CD4-positive, alpha-beta T cell treated with Interleukin-15 for 4 hours (primary cell): ENCODE measurements at places on chromosomes 5 and 9.

DNA sequence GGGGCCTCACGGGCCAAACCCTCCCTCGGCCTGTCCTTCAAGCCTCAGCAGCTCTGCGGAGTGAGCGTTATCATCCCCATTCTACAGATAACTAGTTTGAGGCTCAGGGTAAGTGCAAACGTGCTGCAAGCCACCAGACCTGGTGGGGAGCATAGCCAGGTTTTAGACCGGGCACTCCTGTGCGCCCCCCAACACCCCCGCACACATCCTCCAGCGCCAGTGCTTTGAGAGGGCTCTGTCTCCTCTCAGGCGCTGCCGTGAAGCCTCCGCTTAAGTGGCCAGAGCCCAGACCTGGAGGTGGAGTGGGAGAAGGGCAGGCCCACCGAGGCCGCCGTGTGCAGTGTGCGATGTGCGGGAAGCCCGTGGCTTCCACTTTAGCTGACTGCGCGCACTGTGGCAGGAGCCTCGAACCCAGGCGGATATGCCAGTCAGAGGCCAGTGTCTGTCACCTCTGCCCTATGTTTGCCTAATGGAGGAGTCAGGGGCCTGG lies 1.6 kb upstream of the MGAT1 start:
- DNase-seq, result peak; percentile 25

DNA sequence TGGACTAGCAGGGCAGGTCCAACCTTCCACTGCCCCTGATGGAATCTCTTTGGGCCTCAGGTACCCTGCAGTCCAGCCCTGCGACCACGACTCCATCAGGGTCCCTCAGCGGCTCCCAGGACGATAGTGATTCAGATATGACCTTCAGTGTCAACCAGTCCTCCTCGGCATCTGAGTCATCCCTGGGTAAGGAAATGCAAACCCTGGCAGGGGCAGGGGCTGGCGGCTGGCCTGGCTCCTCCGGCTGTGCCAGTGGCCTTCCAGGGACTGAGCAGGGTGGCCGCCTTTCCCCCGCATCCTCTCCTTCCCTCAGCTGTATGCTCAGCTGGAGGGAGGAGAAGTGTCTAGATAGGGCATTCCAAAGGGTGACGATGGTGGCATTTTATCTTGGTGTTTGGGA lies 45.0 kb downstream of the NEURL1B start:
- DNase-seq, result no peak

DNA sequence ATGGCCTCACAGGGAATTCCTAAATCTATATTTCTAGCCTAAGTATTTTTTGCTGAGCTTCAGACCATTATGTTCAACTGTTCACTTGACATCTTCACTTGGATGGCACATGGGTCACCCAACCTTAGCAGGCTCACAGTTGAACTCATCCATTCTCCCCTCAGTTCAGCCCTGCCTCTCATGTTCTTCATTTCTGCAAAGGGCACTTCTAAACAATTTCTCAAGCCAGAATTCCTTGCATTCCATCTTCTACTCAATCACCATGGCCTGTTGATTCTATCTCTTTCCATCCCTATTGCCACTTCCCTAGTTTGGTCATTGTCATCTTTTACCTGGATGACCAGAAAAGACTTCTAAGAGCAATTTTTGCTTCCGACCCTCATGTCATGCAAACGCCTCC lies 7.3 kb upstream of the RGS3 start:
- no peak for DNase-seq

DNA sequence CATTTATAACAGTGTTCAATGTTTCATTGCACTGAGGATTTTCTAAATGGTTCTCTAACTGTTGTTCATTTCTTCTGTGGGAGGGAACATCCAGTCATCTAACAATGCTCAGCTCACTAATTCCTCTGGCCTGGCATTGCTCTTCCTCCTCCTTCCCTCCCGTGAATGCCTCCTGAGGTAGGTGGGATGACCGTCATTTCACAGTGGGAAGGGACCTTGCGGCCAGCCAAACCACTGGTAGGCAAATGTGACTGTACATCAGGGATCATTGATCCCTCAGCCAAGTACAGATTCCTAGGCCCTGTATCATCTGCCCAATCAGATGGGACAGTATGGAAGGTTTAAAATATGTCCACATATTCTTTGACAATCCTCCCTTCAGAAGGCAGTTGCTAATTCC lies 23.7 kb upstream of the VDAC1 start:
- DNase-seq, result no peak

DNA sequence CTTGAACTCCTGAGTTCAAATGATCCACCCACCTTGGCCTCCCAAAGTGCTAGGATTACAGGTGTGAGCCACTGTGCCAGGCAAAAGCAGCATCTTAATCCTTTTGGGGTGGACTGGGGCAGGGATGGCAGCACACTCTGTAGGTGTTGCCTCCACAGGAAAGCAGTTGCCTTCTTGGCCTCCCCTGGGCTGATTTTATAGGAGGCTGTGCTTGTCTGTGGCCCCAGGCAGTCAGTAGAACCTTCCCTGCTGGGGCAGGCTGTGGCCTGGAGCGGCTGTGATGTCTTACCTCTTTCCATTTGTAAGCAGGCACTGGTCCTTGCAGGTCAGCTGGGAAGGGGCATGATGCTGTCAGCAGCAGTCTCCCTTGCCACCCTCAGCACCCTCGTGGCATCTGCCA lies 49.8 kb downstream of the PRRC2B start:
- no peak for DNase-seq

DNA sequence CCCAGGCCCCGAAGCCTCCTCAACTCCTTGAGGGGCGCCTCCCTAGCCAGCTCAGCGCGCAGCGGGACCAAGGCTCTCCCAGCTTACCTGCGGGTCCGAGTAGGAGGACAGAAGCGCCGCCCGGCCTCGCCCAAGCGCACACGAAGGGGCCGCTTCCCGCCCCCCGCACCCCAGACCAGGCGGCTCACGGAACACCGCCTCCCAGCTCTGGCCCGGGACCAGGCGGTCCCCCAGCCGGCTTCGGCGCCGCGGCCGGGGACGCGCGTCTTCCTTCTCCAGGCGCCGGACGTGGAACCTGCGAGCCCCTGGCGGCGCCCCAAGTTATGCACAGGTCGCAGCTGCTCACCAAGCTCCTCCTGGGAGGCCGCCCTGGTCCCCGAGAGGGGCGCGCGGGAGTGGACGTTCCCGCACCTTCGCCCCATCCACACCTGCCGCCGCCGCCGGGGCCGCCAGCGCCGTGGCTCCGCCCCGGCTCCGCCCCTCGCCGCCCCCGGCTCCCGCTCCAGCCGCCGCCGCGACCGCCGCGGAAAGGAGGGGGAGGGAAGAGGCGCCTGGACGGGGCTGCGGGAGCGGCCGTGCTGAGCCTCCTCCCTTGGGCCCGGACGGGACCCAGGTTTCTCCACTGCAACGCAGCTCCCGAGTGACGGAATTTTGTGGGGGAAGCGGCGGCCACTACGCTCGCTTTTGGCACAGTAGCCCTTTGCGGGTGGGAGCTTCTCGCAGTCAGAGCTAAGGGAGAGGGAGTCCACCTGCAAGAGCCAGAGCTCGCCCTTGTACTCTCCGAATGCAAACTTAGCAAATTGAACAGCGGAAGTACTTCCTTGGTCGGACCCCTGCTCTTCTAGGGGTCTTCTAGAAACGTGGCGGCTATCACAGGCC lies 77.5 kb upstream of the IFNE start:
- peak; percentile 24 for DNase-seq

DNA sequence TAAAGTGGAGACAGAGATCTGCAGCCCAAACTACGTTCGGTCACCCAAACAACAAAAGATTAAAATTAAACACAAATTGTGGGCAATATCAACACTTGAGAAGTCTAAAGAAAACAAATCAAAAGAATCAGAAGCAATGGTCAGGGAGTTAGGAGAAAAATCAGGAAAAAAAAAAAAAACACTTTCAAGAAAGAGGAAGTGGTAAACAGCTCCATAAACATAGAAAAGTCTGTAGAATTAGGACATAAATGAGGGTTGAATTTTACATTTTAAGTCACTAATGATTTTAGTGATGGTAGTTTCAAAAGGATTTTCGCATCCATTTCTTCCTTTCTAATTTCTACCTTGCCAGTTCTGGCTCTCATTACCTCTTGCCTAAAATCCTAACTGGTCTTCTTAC lies 10.1 kb downstream of the RNF145 start:
- DNase-seq, result no peak

DNA sequence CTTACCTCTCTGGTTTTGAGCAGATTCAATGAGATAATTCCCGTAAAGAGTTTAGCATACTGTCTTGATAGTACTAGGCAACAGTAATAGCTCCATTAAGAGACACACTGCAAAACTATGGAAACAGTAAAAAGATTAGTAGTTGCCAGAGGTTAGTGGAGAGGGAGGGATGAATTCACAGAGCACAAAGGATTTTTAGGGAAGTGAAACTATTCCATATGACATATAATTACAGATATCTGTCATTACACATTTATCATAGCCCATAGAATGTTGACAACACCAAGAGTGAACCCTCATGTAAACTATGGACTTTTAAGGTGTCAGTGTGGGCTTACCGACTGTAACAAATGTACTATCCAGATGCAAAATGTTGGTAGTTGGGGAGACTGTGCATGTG lies 176.4 kb upstream of the PLCXD3 start:
- no peak for DNase-seq

DNA sequence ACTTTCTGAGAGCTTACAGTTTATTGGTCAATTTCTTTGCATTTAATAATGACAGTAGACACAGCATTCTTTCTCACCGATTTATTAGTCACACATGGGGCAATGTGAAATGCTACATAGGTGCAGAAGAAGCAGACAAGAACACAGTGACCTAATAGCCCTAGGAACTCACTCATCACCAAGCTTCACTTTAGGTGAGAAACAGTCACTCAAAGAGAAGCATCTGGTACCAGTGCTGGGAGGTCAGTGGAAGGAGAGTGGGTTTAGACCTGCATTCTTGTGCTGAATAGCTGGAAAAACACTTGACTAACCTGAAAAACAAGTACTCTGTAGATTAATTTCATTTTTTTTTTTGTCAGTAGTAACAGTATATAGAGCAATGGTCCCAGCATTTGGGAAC lies 179.6 kb downstream of the GRIA1 start:
- no peak for DNase-seq

DNA sequence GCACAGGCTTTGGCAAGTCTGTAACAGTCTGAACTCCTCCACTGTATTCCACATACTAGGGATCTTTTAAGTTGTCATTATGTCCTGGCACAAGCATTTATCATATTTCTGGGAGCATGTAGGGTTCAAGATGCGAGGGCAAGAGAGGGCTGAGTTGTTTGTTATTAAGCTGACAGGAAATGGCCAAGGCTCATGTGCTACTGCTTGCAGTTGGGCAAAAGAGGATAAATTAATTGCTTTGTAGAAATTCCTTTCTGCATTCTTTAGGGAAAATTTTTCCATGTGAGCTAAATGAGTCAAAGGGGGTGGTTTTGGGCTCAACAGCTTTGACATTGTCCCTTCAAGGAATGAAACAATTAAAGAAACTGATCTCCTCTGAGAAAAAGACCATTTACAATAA lies 35.4 kb downstream of the DOCK8 start:
- DNase-seq, result no peak

- DNase-seq, result no peak
Measured at GRCh38 chr5:43623048-43623680, 20.2 kb downstream of the NNT start.

DNA sequence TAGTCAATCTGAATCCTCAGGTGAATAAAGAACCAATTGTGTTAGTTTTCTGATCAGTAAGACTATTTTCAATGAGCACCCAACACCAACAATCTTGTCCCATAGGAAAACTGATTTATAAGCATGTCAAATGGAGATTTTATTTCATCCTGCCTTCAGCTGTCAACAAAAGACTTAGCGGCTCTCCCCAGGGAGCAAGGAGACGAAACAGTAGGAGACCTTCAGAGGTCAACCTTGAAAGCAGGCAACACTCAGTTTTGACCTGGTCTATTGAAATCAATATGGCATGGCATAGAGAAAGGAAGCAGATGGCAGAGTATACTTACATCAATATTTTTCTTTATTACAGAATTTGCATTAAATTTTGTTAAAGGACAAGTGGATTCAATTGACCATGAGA lies 34.1 kb downstream of the ZNF622 start:
- DNase-seq, result no peak

DNA sequence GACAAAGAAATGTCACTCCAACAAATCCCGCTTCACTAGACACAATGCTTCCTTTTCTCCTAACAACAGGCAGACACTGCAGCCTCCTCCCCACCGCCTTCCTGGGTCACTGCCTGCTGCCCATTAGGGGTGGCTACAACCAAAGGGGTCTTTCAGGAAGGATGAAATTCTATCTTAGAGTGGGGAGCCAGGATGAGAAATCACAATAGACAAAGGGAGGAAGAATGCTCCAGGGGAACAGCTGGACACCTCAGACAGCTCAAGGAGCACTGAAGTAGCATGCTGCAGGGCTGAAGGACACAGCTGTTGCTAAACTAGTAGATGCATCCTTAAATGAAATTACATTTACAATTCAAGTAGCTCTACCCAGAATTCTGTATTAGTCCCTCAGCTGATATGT lies 54.2 kb downstream of the PRELID2 start:
- DNase-seq, result no peak

DNA sequence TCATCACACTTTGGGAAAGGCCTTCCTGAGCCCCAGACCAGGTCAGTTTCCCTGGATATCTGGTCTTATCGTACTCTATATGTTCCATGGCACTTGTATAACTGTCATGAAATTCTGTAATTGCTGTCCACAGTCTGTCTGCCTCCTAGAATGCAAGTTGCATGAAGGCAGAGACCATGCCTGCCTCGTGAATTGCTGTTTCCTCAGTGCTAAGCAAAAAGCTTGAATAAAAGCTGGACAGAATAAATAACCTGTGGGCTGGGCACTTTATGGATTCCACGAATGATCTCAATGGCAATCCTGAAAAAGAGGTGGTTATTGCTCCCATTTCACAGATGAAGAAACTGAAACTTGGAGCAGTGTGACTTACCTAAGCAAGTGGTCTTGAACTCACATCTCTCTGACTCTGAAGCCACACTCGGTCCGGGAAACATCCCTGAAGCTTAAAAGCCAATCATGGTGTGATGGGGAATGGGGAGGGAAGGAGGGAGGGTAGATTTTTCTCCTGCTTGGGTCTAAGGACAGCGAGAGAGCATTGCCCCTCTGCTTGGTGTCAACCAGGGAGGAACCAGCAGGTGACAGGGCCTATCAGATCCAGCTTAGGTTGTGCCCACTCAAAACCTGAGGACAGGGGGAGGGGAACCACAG lies 13.2 kb upstream of the LHX2 start:
- no peak for DNase-seq

GRCh38 chr9:127534250-127534906 lies 77.7 kb upstream of the STXBP1 start:
- DNase-seq, result no peak
